ENCODE measurements at places on chromosomes 3 and 15. TPM values are rescaled to one million over a fixed set of nuclear protein-coding genes. Genes with fewer than 3 reads are reported as not detected.

The NR2E3 gene
- 0.98 TPM for total RNA-seq

The C3orf49 gene
- total RNA-seq, result not detected

The TGM5 gene
- total RNA-seq, result 8.3 TPM

The LRRC3B gene
- total RNA-seq, result 0.74 TPM

DNA sequence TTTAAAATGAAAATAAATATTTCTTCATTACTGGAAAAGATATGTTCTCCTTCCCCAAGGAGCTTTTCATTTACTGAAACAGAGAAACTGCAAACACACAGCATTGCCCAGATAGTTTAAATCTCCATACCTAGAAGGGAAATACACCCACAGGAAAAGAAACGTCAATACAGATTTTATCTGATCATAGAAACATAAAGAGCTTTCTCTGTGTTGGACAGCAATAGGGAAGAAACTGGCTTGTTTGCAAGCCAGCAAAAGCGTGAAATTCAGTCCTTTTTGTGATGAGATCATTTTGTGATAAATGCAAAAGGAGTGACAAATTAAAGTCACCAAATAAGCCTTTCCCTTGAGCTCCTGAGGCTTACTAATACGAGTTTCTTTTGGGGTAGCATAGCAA is 398.0 kb downstream of the TIGIT start:
- H3K27me3 ChIP-seq, result no peaks in the 10 kb centered on the region
- H3K27ac ChIP-seq, result no peak overlapping the region

- H3K4me3 ChIP-seq, result no peak overlapping the region
- H3K27me3 ChIP-seq, result no peaks in the 10 kb centered on the region
- no peak for DNase-seq
- H3K36me3 ChIP-seq, result no peaks in the 10 kb centered on the region
Observed at GRCh38 chr3:139307072-139307491, 36.7 kb upstream of the MRPS22 start.

Data from vagina (tissue), 2 donors.